ENCODE measurements at places on chromosomes 4 and X.

DNA sequence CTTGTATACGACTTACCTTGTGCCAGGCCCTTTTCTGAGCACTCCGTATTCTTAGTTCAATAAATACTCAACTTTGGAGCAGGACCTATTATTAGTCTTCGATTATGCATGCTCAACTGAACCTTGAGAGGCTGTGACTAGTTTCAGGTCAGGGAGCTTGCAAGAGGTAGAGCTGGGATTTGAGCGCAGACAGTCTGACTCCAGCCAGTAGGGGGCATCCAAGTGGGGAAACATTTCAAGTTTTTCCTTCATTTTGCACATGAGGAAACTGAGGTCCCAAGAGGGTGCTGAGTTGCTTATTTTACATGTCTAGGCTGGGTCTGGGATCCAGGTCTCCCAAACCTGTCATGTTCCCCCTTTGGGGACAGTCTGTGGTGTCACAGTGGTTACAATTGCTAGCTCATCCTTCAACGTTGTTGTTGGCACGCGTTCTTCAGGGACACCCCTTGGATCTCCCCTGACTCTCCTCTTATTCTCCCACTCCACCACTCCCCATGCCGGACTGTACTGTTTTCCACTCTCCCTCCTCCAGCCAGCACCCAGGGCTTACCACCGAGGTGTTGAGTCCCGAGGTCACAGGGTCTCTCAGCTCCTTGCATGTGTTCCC is 6.7 kb upstream of the PRICKLE3 start:
- no peak for DNase-seq

- DNase-seq: no peak
These were observed 1318.5 kb upstream of the ADGRL3 start for GRCh38 chr4:59881632-59882031.

DNA sequence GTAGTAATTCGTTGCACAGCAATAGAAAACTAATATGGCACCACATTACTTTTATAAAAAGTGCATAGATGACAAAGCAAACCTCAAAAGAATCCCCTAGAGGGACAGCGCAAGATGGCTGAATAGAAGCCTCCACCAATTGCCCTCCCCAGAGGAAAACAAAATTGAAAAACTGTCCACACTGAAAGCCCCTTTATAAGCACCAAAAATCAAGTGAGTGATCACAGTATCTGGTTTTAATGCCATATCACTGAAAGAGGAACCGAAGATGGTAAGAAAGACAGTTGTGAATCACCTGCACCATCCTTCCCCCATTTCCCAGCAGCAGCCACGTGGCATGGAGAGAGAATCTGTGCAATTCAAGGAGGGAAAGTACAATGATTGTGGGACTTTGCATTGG is 522.2 kb downstream of the GLUD2 start:
- no peak for DNase-seq

DNA sequence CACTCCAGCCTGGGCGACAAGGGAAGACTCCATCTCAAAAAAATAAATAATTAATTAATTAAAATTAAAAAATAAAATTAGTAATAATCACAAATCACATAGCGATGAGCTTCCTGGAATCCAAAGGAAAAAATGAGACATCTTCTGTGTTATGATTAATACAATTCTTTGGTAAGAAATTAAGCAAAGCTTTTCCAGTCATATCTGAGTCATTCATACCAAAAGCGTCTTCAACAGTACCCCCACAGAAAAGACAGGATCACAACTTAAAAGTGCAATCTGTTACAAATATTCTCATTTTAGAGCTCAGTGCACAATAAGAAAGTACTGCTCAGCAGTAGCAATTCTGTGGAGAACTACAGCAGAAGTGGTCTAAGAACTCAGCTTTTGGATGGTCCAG is 168.5 kb upstream of the MXRA5 start:
- DNase-seq: no peak

DNA sequence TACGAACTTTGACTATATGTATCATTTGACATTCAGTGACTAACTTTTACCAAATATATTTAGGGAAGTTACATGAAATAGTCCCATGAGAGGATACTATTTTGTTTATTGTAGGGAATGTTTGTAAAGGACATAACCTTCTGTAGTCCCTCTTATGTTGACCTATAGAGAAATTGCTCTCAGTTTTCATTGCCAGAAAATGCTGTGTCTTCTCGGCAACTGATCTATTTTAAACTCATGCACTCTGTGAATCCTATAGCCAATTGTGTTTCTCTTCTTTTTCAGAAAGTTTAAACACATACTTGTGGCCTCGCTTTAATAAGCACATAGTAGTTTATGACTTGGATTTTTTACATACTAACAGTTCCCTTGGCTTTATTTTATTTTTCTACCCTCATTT is 38.2 kb downstream of the DMP1 start:
- DNase-seq: no peak

DNA sequence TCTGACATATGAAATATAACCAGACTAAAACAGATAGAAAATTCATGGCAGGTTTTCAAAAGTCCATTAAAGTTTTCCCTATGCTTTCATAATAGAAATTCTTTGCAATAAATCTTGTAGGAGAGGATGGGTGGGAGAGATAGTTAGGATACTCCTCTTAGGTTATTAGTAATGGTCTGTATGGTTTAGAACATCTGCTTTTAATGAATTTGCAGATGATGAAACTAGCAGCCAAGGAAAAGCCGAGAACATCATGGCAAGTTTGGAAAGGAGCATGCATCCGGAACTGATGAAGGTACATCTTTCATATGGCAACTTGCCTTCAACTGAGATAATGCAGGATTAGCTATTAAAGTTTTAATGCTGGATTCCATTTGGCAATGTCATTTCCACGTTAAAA is 70.7 kb downstream of the DOCK11 start:
- no peak for DNase-seq

DNA sequence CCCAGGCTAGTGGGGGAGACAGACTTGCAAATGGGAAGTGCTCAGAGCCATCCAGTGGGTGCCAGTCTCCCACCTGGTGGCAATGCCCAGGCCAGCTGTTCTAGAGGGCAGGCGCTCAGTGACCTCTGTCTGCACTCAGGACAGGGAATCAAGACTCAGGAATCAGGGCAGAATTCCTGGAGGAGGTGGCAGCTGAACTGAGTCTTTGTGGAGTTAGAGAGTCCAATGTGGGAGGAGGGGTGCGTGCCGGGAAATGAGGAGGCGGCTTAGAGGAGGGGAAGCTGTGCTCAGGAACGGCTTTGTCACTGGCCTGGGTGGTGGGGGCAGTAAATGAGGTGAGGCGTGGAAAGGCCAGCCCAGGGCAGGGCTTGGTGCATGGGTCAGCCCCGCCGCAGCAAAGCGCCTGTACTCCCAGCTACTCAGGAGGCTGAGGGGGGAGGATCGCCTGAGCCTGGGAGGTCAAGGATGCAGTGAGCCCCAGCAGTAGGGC is 31.3 kb upstream of the SORCS2 start:
- DNase-seq: no peak

DNA sequence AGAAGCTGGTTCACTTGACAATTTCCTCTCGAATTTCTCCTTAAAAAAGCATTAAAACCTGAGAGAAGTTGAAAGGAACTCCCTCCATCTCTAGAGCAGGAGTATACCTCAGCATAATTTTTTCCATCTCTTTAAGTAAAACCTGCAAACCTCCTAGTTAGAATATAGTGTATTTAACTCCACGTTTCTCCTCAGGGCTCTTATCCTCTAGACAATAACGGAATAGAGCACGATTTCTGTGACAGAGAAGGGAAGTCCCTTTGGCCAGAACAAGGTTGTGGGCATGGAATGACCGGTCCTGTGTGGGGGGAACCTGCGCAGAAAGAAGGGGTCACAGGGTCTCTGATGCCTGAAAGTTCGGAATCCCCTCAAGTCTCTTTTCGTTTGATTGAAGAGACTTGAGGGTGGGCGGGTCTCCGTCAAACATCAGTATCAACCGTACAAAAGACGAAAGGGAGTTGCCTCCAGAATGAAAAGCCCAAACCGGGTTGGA is 697 bp downstream of the ZNF280C start:
- DNase-seq: no peak

- no peak for DNase-seq
These were observed 3.2 kb upstream of the UGT2B7 start for GRCh38 chr4:69092980-69093568.

GRCh38 chr4:10623241-10623640 is 61.3 kb downstream of the CLNK start:
- DNase-seq: no peak

DNA sequence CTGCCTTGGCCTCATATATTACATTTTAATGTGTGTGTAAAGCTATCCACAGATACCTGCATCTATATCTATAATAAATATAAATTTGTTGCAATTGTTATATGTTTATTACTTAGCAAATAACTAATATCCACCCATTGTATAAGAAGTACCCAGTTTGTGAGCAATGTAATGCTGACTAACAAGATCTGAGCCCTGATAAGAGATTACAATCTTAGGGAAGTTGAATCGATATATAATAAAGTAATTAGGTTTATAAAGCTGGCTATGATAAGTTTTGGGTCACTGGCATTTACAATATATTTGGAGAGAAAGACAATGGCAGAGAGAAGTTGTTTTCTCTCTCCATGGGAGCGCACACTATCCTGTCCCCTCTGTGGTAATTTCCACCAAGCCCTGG is 280.6 kb downstream of the NR3C2 start:
- DNase-seq: no peak

DNA sequence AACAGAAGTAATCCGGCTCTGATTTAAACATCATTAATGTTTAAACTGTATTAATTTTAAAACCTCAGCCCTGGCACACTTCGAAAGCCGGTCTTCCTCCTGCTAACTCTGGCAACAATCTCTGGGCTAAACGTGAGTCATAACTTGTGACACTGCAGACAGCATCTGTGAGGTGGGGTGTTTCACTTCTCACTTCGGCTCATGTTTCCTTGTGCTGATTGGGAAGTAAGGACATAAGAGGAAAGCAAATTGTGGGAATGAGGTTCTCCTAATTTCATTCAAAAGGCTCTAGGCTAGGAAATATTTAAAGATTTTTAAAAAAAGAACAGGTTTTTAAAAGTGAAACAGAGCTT is 139.9 kb upstream of the USP9X start:
- DNase-seq: no peak

GRCh38 chrX:136711147-136711546 is 63.2 kb downstream of the CD40LG start:
- no peak for DNase-seq

- DNase-seq: no peak
These were observed 26.1 kb downstream of the TKTL2 start for GRCh38 chr4:163447481-163447880.

DNA sequence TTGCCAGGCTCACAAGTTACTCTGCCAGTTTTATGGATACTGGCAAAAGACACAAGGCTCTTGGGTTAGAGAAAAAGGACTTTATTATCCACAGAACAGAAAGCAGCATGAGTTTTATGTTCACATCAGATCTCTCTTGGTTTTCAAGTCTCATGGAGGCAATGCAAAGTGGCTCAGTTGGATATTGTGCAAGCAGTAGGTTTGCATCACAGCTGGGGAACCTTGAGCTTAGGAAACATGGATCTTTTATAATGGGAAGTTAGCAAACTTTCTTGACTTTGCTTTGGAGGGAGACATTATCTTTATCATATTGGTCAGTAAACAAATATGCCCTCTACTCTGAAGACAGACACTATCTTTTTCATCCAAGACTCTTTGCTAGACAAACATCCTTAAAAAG is 109.2 kb upstream of the GRPR start:
- DNase-seq: no peak

DNA sequence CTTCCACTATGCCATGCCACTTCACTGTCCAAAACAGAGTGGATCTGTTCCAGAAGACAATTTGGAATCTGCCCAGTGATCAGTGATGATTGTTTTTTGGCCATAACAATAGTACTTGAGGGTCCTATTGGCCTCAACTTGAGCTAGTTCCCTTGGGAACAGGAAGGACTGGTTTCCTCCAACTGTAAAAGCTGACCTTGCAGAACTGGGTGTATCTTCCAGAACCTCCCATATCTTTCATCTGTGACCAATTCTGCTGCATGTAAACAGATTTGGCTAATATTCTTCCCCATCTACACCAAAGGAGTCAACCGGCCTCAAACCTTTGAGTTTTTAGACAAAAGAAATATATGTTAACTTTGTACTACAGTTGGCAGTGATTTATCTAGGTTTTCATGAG is 165.1 kb upstream of the TRPC5 start:
- no peak for DNase-seq

- DNase-seq: no peak
These were observed 21.0 kb upstream of the JAKMIP1 start for GRCh38 chr4:6221301-6221850.

DNA sequence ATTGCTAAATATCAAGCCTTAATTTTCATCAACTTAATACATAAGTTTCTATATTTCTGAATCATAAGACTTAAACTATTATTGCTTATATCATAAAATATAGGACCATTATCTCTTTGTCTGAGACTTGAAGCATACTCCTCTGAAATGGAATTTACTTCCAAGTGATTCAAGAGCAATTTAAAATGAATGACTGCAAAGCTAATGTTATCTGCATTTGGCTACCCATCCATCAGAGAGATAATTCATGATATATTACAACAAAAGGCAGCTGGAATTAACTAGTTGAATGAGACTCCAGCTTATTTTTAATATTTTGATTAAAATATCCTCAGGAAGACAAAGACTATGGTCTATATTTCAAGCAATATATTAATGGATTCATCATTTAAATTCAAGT is 208.6 kb downstream of the UNC5C start:
- DNase-seq: no peak

DNA sequence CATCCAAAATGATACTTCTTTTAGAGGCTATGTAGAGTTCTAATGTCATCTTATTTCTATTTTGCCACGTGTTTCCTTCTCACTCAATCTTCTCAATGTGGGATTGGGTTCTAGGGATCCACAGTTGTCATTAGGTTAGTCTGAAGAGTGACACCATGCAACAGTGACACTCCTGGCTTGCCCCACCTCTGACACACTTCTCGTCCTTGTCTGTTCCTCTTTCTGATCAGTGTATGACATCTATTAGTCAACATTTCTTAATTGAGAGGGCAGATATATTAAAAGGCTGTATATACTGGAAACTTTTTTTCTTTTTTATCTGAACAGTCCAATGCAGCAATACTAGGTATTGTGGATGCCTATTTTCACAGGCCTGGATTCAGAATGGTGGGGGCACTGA is 67.6 kb upstream of the GYPA start:
- DNase-seq: no peak

DNA sequence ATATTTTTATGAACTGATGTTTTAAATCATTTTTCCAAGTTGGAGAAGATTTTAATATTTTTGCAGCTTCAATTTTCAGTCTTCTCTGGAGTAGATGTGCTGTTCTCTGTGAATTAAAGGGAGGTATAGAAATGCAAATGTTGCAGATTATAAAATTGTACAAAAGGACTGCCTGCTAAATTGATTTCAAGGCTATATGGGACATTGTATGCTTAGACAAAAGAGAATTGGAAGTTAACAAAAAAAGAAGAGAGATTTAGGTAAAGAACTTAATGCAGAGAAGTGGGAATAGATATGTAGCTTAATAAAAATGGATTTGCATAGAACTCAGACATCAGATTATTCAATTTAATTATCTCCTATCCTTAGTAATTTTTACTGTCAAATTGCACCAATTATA is 403.3 kb downstream of the ZIC3 start:
- no peak for DNase-seq

DNA sequence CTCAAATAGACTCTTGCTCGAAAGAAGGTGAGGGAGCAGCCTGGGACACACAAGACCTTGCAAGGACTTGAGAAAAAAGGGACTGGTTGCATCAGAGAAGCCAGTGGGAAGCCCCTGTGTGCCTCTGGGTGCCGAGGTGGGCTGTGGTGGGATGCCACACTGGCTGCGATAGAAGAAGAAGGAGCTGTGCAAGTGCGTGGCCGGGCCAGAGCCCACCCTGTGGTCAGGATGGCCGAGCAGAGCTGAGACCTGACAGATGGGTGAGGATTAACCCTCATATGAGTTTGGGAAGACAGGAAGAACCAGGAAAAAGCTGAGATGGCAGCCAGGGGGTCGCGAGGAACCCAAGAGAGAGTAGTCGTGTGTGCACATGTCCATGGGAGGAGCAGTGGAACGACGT is 44.6 kb upstream of the HGFAC start:
- DNase-seq: no peak
